ENCODE measurements at places on chromosomes 1 and 21. TPM values are rescaled to one million over a fixed set of nuclear protein-coding genes. Genes with fewer than 3 reads are reported as not detected.

IVNS1ABP gene
- total RNA-seq: 58.8 TPM

KRTAP13-2 gene
- total RNA-seq: not detected

LCE3D gene
- total RNA-seq: not detected

VWA5B1 gene
- not detected for total RNA-seq

DDR2 gene
- 27.0 TPM for total RNA-seq

GRCh38 chr1:183607322-183607980 is 17.2 kb upstream of the NCF2 start:
- no peak overlapping the region for H3K4me3 ChIP-seq
- H3K4me1 ChIP-seq: no peaks in the 10 kb centered on the region
- no peak overlapping the region for H3K27ac ChIP-seq
- H3K36me3 ChIP-seq: no peaks in the 10 kb centered on the region
- H3K27me3 ChIP-seq: no peaks in the 10 kb centered on the region
- no peak for DNase-seq

DNA sequence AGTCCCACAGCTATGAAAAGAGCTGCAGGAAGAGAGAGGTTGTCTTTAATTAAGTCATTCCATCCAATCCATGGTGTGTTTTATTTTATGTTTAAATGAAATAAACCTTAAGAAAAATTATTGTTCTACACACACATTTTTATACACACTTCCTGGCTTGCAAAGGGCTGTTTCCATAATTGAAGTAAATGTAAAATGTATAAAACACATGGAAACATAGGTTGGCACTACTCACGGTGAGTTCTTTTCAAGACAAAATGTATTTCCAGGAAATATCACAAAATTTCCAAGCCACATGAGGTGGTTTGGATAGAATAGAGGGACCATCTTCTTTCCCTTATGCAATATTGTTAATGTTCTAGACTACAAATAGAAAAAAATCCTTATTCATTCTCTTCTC is 426.8 kb upstream of the USP24 start:
- H3K36me3 ChIP-seq: no peaks in the 10 kb centered on the region
- no peaks in the 10 kb centered on the region for H3K4me1 ChIP-seq
- no peaks in the 10 kb centered on the region for H3K27me3 ChIP-seq

DNA sequence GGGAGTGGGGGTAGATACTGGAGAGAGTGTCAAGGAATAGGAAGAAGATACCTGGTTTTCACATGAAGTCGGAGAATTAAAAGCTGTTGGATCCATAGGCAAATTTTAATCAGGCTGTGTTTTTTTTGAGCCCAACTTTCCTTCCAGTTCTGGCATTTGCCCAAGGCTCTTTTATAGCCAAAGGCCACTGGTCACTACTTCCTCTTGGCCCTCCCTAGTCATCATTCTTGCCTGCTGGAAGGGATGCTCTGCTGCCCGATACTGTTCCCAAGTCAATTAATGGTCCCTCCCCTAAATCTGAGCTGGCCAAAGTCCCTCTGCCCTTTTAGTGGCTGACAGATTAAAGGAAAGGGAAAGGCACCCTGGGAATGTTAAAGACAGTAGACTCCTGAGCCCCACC is 102.8 kb upstream of the ZNF648 start:
- H3K4me1 ChIP-seq: no peaks in the 10 kb centered on the region
- no peak overlapping the region for H3K4me3 ChIP-seq

- no peak overlapping the region for H3K27ac ChIP-seq
- no peak for DNase-seq
- H3K4me3 ChIP-seq: no peak overlapping the region
Observed at GRCh38 chr1:164693564-164694359, 134.8 kb downstream of the PBX1 start.

DNA sequence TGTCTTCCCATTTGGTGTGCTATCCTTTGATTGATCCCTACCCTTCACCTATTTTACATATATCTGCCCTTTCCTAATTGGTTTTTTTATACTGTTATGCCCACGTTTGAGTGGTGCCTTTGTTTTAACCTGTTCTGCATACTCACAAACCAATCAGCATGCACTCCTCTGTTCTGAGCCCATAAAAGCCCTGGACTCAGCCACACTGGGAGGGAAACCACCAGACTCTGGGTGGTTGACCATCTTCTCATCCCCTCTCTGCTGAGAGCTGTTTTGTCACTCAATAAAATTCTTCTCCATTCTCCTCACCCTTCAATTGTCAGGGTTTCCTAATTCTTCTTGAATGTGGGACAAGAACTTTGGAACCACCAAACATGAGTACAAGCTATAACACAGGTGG is 989.8 kb downstream of the ADGRL2 start:
- H3K36me3 ChIP-seq: no peaks in the 10 kb centered on the region
- H3K4me1 ChIP-seq: no peaks in the 10 kb centered on the region
- H3K27me3 ChIP-seq: no peaks in the 10 kb centered on the region

- no peak overlapping the region for H3K27ac ChIP-seq
- no peaks in the 10 kb centered on the region for H3K4me1 ChIP-seq
- no peak overlapping the region for H3K4me3 ChIP-seq
- no peaks in the 10 kb centered on the region for H3K36me3 ChIP-seq
Observed at GRCh38 chr1:173364827-173365226, 112.3 kb upstream of the PRDX6 start.

- no peak overlapping the region for H3K4me3 ChIP-seq
- H3K4me1 ChIP-seq: no peaks in the 10 kb centered on the region
- peak overlapping the region; percentile 1 for H3K27ac ChIP-seq
- no peaks in the 10 kb centered on the region for H3K27me3 ChIP-seq
Observed at GRCh38 chr1:180926164-180926981, 13.7 kb downstream of the KIAA1614 start.

GRCh38 chr21:43268086-43268803 is 99.4 kb downstream of the CRYAA start:
- no peaks in the 10 kb centered on the region for H3K36me3 ChIP-seq
- DNase-seq: no peak
- H3K27ac ChIP-seq: no peak overlapping the region
- H3K4me3 ChIP-seq: no peak overlapping the region
- H3K4me1 ChIP-seq: no peaks in the 10 kb centered on the region

DNA sequence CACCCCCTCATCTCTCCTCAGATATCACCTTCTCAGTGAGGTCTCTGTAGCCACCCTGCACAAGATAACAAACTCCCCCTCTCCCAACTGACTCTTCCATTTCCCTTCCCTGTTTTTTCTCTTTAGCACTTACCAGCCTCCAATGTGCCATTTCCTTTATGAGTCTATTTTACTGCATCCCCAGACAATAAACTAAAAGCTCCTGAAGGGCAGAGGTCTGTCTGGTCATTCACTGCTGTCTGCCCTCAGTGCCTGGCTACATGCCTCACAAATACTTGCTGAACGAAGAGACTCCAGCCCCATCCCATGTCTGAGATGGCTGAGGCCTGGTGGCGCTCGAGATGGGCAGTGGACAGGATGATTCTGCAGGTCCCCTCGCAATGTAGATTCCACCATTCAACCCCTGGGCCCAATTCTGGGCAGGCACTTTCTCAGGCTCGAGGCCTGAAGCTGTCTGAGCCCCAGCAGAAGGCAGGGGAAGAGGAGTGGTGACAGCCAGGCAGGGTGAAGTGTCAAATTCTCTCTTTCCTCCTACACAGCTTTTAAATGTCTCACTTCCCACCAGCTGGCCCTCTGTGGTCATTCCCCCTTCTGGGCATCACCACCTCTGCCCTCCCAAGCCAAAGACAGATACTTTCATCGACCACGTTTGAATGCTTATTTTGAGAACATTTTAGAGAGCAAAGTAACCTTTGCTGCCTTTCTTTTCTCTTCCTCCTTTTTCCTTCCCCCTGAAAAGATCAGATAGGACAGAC is 6.6 kb downstream of the LRRN2 start:
- no peak overlapping the region for H3K27ac ChIP-seq
- no peak for DNase-seq
- H3K4me3 ChIP-seq: no peak overlapping the region
- no peaks in the 10 kb centered on the region for H3K27me3 ChIP-seq

GRCh38 chr1:25784575-25785051 is 15.4 kb upstream of the SELENON start:
- H3K27me3 ChIP-seq: no peaks in the 10 kb centered on the region
- no peaks in the 10 kb centered on the region for H3K36me3 ChIP-seq
- H3K4me1 ChIP-seq: peaks cover 11% of the 10 kb centered on the region
- no peak overlapping the region for H3K4me3 ChIP-seq
